NCI-H2171 treated with DMSO at 0.1 percent for 48 hours (cell line): ENCODE measurements at places on chromosomes 16 and 17.

- no peak for DNase-seq
Observed at GRCh38 chr17:54623746-54624145, 276.9 kb upstream of the TOM1L1 start.

GRCh38 chr16:84864326-84864955 lies 44.7 kb downstream of the CRISPLD2 start:
- DNase-seq: peak; percentile 90

- DNase-seq: no peak
Observed at GRCh38 chr16:24509536-24509935, 29.8 kb upstream of the RBBP6 start.

GRCh38 chr17:28940142-28940541 lies 11.2 kb downstream of the PHF12 start:
- DNase-seq: no peak

DNA sequence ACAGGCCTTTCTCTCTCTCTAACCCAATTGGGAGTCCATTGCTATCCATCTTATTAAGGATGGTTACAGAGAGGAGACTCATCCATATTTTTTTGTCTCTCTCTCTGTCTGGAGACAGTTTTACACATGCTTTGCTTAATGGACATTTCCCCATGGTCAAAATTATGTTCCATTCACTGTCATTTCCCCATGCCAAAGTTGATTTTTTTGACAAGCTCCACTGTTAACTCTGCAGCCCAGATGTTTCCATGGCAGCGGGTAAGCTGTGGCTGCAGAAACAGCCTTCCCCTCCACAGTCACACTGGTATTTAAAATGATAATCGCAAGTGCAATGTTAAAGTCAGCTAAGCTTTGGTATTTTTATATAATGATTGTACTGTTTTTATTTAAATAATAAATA lies 63.9 kb upstream of the HLF start:
- no peak for DNase-seq
